ENCODE measurements at places on chromosomes 3 and 15.
A peak's percentile ranks its signal among the peaks of the same experiment; 100 is the strongest.

DNA sequence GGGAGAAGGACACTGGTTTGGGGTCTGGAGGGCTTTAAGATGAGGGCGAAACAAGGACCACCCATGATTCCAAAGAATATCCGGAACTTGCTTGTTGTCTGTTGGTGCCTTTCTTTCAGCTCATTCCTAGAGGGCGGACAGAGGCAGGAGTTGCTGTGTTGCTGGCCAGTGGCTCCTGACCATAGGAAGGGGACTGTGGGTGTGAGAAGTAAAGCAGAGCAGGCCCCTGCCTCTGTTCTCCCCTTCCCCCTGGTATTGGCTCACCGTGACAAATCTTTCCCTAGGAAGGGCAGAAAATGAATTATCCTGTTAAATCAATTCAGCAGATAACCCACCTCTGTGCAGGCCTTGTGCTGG lies 89.1 kb downstream of the LIPC start:
- no peak for DNase-seq

DNA sequence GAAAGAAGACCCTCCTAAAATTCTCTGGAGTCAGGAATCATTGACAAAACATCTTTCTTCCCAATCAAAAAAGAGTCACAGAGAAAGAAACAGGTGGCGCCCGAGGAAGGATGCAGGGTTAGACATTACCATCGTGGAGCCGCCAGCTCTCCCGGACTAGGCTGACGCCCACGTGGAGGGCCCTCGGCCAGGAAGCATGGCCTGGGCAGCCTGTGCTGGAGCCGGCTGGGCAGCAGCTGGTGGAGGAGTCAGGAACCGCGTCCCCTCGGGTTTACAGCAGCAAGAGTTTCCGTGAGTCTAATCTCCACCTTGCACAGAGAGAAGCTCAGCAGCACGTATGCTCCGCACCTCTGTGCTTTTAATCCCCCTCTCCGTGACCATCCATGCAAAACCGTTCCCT lies 533.7 kb upstream of the ATP11B start:
- no peak for DNase-seq

DNA sequence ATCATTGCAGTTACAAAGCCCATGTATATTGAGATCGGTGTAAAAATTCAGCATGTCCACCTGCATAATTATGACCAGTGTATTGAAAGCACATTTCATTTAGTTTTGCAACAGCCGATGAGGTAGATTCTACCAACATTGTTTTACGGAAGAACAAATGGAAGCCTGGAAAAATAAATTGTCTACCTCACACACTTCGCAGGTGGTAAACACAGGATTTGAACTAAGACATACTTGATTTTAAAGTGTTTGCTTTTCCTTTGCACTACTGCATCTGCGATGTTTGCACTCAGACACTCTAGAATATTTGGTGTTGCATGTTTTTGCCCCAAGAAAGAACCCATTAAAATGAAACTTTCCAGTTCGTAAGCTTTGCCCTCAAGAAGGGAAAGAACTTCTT lies 148.4 kb downstream of the PGPEP1L start:
- no peak for DNase-seq

DNA sequence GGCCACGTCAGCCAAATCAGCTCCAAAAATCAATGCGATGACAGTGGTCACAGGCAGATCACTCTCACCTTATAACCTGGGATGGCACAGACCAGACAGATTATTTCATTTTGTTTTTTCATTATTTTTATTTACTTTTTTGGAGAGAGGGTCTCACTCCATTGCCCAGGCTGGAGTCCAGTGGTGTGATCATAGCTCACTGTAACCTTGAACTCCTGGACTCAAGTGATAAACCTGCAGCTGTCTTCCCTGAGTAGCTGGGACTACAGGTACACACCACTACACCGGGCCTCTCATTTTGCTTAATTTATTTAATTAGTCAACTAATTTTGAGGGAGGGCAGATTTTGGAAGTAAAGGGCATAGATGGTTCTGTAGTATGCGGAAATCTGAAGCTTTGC lies 51.2 kb upstream of the ICE2 start:
- no peak for DNase-seq

- no peak for DNase-seq
Measured at GRCh38 chr3:177824841-177825240, 627.6 kb upstream of the TBL1XR1 start.

GRCh38 chr15:29516929-29517328 lies 247.3 kb upstream of the NSMCE3 start:
- no peak for DNase-seq

- no peak for DNase-seq
Measured at GRCh38 chr3:3038201-3038991, 71.8 kb downstream of the IL5RA start.

GRCh38 chr15:48265135-48265534 lies 59.0 kb downstream of the SLC12A1 start:
- no peak for DNase-seq

- no peak for DNase-seq
Measured at GRCh38 chr3:44041726-44042125, 200.0 kb upstream of the TOPAZ1 start.

GRCh38 chr3:168495932-168496331 lies 400.2 kb upstream of the GOLIM4 start:
- DNase-seq = no peak

GRCh38 chr3:100999160-100999559 lies 5.9 kb upstream of the ABI3BP start:
- no peak for DNase-seq

DNA sequence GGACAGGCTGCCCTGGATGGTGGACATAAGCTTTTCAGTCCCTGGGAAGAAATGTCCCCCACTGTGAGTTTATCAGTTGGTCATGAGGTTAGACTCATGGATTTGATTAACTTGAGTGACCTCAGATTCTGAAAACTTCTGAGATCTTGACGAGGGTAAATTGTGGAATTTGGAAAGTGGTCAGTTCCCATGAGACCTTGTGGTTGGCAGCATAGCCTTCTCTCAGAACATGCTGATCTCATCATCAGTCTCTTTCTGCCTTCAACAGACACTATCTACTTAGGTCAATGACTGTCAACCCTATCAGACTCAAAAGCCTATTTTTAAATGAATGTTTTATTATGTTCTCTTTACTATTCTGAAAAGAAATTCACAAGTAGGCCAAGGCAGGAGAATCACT lies 45.6 kb upstream of the NDUFB4 start:
- no peak for DNase-seq

DNA sequence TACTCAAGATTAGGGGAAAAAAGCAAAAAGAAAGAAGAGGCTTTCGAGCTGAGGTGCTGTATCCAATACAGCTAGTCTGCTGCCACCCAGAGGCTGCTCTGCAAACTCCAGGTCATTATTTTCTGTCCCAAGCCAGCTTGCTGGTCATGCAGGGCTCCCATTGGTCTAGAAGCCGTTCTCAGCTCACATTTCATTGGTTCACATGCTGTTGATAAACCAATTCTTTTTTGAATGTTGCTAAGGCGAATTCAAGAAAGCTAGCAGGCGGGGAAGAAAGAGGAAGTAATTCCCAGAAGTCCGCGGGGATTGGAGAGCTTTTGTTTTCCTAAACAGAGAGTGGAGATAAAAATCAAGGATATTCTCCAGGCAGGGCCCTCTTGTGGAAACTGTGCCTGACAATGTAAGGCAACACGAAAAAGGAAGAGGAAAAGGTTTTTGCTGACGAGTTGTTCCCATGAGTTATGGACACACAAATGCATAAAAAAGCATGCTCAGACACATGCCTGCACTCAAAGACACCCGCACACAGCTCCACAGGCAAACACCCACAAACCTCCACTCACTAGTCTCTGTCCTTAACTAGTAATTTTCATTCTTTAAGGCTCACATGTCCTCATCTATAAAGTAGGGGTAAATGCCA lies 33.4 kb downstream of the FSTL1 start:
- DNase-seq = peak; percentile 97

GRCh38 chr3:133663569-133664313 lies 2.0 kb upstream of the TOPBP1 start:
- peak; percentile 76 for DNase-seq

DNA sequence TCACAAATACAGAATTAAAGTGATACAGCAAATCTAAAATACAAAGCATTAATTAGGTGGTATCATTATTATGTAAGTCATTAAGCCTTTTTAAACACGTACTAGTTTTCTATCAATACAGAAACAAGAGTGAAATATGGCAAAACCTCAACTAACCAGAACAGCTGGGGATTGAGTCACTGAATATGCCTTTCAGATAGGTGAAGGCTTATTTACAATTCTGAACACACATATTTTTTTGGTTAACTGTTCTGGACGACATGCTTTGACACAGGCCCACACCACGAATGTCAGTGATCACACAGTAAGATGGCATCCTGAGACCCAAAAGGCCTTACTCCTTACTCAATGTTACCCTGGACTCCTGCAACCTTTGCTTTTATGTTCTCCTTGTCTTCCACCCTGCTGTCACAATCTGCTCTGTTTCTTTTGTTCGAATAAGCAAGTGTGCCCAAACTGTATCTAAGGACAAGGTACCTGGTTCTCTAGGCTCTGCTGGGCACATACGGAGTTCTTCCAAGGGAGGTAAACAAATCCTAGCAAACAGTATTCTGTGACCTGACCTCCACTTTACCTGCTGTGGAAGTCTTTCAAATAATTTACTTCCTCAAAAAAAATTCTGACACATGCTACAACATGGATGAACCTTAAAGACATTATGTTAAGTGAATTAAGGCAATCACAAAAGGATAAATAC lies 7.0 kb downstream of the SFMBT1 start:
- DNase-seq = no peak

- no peak for DNase-seq
Measured at GRCh38 chr15:41013691-41014414, 60.6 kb downstream of the CHAC1 start.

GRCh38 chr15:88986949-88987590 lies 73.9 kb upstream of the MFGE8 start:
- DNase-seq = peak; percentile 43

- no peak for DNase-seq
Measured at GRCh38 chr3:46369151-46369550, 1.6 kb upstream of the CCR5 start.

DNA sequence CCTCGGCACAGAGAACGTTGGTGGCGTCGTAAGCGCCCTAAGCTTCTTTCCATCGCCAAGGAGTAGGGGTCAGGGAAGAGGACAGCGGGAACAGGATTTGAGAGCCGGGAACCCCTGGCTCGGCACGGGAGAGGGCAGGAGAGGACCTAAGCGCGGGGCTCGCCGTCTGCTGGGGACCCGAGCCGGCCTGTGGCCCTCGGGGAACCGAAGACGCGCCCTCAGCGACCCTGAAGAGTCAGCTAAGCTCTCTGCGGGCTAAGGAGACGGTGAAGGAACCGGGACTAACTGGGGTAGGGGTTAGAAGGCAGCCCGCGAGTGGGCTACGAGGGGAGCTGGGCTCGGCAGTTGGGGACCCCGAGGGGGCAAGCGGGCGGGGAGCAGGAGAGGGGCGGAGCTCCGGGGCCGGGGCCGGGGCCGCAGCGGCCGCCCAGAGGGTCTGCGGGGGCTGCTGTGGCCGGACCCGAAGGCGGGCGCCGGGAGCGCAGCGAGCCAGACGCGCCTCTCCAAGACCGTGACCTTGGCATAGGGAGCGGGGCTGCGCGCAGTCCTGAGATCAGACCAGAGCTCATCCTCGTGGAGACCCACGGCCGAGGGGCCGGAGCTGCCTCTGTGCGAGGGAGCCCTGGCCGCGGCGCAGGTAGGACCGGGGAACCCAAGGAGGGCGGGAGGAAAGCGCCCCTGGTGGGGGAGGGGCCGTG lies 574 bp downstream of the CASR start:
- DNase-seq = no peak

GRCh38 chr3:197300361-197300760 lies 1.9 kb upstream of the DLG1 start:
- no peak for DNase-seq

DNA sequence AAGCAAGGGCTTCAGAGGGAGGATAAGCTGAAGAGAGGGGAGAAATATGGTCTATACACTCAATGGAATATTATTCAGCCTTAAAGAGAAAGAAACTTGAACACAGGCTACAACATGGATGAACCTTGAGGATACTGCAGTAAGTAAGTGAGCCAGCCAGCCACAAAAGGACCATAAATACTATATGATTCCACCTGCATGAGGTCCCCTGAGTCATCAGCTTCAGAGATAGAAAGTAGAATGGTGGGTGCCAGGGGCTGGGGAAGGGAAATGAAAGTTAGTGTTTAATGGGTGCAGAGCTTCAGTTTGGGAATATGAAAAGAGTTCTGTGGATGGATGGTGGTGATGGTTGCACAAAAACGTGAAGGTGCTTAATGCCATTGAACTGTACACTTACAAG lies 68.4 kb upstream of the SEC13 start:
- no peak for DNase-seq

DNA sequence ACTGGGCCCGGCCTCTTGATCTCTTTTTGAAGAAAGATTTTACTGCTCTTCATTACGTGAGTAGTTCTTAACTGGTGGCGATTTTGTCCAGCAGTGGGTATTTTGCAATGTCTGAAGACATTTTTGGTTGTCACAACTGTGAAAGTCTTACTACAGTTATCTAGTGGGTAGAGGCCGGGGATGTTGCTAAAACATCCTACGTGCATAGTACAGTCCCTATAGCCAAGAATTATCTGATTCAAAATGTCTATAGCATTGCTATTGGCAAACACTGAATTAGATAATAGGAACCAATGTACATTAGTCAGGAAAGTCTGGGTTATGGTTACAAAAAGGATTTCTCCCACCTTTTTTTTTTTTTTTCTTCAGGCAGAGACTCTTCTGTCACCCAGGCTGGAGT lies 38.1 kb downstream of the FOXL2 start:
- no peak for DNase-seq

- DNase-seq = no peak
Measured at GRCh38 chr15:87743562-87743961, 513.0 kb downstream of the NTRK3 start.

GRCh38 chr15:83199288-83199687 lies 8.3 kb downstream of the HDGFL3 start:
- no peak for DNase-seq

DNA sequence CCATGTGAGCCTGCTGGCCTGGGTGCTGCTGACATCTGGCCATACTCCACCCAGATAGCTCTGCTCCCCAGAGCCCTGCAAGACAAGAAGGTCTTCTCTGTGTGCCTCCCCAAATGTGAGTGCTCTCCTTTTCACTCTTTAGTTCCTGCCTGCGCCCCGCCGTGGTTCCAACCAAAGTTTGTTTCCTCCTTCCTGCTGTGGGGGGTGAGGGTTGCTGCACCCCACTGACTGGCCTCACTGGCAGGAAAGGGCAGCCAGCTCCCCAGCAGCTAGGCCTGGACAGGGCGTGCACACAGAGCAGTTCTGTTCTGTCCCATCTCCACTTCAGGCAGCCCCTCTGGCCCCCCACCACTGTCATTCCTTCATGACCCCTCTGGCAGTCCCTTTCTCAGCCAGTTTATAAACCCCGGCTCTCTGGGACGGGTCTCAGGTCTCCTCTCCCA lies 5.4 kb upstream of the CCDC174 start:
- no peak for DNase-seq

Data from HuH-7 (cell line).